Muscle of leg (tissue), 16 donors: ENCODE measurements at places on chromosomes 2 and 18. TPM values are rescaled to one million over a fixed set of nuclear protein-coding genes. Genes with fewer than 3 reads are reported as not detected.
A peak's percentile ranks its signal among the peaks of the same experiment; 100 is the strongest.

The LIMS3 gene
- polyA plus RNA-seq: 2.2 TPM

The SPEG gene
- polyA plus RNA-seq: 161 TPM

The ABCB11 gene
- polyA plus RNA-seq: 0.23 TPM

The SPC25 gene
- 13.0 TPM for polyA plus RNA-seq

The TNFAIP6 gene
- 9.9 TPM for polyA plus RNA-seq

- H3K4me1 ChIP-seq: no peaks in the 10 kb centered on the region
- no peaks in the 10 kb centered on the region for H3K27me3 ChIP-seq
- no peak for DNase-seq
These were observed 21.2 kb downstream of the E2F6 start for GRCh38 chr2:11444737-11445136.

- DNase-seq: no peak
- no peak overlapping the region for H3K4me3 ChIP-seq
- no peak overlapping the region for H3K27ac ChIP-seq
- no peaks in the 10 kb centered on the region for H3K36me3 ChIP-seq
- no peaks in the 10 kb centered on the region for H3K4me1 ChIP-seq
These were observed 637.5 kb downstream of the DSC3 start for GRCh38 chr18:30405038-30405437.

GRCh38 chr18:75790796-75791195 is 363.3 kb upstream of the SMIM21 start:
- no peaks in the 10 kb centered on the region for H3K36me3 ChIP-seq
- no peaks in the 10 kb centered on the region for H3K27me3 ChIP-seq
- H3K27ac ChIP-seq: no peak overlapping the region
- no peak overlapping the region for H3K4me3 ChIP-seq
- DNase-seq: peak; percentile 83
- H3K4me1 ChIP-seq: no peaks in the 10 kb centered on the region

DNA sequence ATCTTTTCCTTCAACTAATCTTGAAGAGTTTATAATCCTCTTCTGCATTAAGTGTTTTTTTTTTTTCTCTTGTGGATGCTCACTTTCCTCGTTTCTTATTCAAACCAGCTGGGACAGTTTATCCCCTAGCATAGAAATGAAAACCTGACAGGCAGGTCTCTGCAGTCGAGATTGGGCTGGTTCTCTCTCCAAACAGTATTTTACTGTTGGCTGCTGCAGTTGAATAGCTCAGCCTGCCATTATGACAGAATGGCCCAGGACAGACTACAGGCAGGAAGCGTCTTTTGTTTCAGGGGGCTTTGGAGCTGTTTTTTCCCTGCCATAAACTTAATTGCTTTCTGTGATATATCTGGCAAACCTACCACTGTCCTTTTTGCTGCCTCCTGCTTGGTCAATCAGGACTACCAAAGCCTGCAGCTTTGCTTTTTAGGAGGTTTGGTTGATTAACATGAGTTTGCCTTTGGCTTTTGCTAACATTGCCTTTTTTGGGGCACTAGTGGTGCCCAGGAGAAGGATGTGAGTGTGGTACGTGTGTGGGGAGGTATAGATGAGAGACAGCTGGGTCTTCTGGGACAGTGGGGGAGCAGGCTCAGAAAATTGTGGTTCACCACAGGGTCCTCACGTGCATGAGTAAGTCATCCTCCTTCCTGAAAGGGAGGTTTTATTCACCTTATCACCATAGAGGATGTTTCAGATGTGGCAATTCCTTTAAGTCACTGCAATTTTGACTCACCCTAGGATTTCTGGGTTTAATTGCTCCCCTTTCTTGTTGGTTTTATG is 128.7 kb downstream of the LYPD6B start:
- H3K4me1 ChIP-seq: no peaks in the 10 kb centered on the region
- no peak overlapping the region for H3K4me3 ChIP-seq
- DNase-seq: no peak

DNA sequence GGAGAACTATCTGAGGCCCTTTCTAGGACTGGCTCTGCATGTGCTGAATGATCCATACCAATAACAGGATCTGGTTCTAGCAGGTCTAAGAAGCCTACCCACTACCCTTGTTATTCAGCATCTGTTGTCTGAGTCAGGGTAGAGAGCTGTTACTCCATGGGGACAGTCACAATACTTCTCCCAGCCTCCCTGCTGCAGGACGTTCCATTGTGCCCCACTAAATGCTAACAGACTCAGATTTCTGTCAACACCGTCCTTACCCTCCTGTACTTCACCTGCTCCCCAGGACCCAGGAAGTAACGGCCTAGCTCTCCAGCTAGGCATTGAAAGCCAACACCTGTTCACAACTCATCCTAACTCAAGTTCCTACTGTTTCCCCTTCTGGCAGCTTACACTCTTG is 719.7 kb upstream of the ID2 start:
- H3K27ac ChIP-seq: no peak overlapping the region
- DNase-seq: no peak
- H3K4me3 ChIP-seq: no peak overlapping the region
- H3K36me3 ChIP-seq: no peaks in the 10 kb centered on the region
- no peaks in the 10 kb centered on the region for H3K4me1 ChIP-seq
- peaks cover 6% of the 10 kb centered on the region for H3K27me3 ChIP-seq

DNA sequence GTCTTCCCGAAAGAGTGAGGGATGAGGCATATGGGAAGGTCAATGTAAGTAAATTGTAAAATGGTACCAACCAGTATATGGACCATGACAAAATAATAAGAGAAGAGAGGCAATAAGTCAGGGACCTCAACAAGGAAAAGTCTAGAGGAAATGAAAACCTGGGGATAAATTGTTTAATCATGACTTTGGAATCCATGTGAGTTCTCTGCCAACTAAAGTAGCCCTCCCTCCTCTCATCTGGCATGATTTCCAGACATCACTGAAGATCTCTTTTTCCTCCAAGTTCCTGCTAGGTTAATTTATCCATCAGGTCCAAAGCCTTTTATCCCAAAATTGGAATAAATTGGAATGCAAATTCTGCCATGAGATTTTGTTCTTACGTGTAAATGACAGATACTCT is 417.9 kb downstream of the NRXN1 start:
- H3K4me3 ChIP-seq: no peak overlapping the region
- H3K36me3 ChIP-seq: no peaks in the 10 kb centered on the region
- no peaks in the 10 kb centered on the region for H3K27me3 ChIP-seq
- peaks cover 3% of the 10 kb centered on the region for H3K4me1 ChIP-seq

- H3K27ac ChIP-seq: no peak overlapping the region
- no peak overlapping the region for H3K4me3 ChIP-seq
- H3K36me3 ChIP-seq: no peaks in the 10 kb centered on the region
- H3K27me3 ChIP-seq: no peaks in the 10 kb centered on the region
- DNase-seq: peak; percentile 32
- H3K4me1 ChIP-seq: no peaks in the 10 kb centered on the region
These were observed 2.9 kb upstream of the CASP10 start for GRCh38 chr2:201180010-201180409.

- H3K36me3 ChIP-seq: no peaks in the 10 kb centered on the region
- DNase-seq: no peak
- no peaks in the 10 kb centered on the region for H3K27me3 ChIP-seq
- peaks cover 32% of the 10 kb centered on the region for H3K4me1 ChIP-seq
- no peak overlapping the region for H3K27ac ChIP-seq
These were observed 7.6 kb downstream of the NEU4 start for GRCh38 chr2:241816431-241817121.

- peak overlapping the region; percentile 62 for H3K4me3 ChIP-seq
- H3K36me3 ChIP-seq: peaks cover 6% of the 10 kb centered on the region
- DNase-seq: peak; percentile 50
- peak overlapping the region; percentile 85 for H3K27ac ChIP-seq
- H3K4me1 ChIP-seq: peaks cover 28% of the 10 kb centered on the region
These were observed 1.5 kb downstream of the CAB39 start for GRCh38 chr2:230714136-230714480.

- H3K36me3 ChIP-seq: no peaks in the 10 kb centered on the region
- peaks cover 3% of the 10 kb centered on the region for H3K4me1 ChIP-seq
- H3K27me3 ChIP-seq: no peaks in the 10 kb centered on the region
- no peak overlapping the region for H3K4me3 ChIP-seq
- peak; percentile 54 for DNase-seq
- H3K27ac ChIP-seq: no peak overlapping the region
These were observed 653.7 kb downstream of the DCDC2C start for GRCh38 chr2:4357121-4357520.

GRCh38 chr2:102315921-102316320 is 4.6 kb downstream of the IL1RL1 start:
- no peak overlapping the region for H3K27ac ChIP-seq
- no peak for DNase-seq
- H3K27me3 ChIP-seq: no peaks in the 10 kb centered on the region
- no peaks in the 10 kb centered on the region for H3K4me1 ChIP-seq

DNA sequence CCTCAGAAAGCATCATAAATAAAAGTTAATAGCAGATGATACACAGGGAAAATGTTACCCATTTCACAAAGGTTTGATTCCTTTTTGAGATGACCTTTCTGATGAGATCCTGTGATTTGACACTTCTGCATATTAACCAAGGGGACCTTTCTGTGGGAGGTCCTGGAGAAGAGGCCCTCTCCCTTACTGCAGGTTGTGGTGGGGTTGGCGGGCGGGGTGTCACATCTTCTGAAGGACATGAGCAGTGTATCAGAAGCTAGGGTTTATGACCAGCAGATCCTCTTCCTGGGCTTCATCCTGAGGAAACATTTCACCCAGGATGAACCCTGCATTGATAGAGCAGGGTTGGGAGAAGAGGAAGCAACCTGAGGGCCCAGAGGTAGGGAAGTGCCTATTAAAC is 37.2 kb upstream of the SCLY start:
- no peaks in the 10 kb centered on the region for H3K27me3 ChIP-seq
- no peak overlapping the region for H3K4me3 ChIP-seq
- H3K36me3 ChIP-seq: peaks cover 5% of the 10 kb centered on the region
- DNase-seq: no peak

GRCh38 chr2:85794491-85795121 is 40.8 kb downstream of the ATOH8 start:
- H3K4me1 ChIP-seq: peaks cover 63% of the 10 kb centered on the region
- peak; percentile 87 for DNase-seq
- H3K36me3 ChIP-seq: no peaks in the 10 kb centered on the region
- peaks cover 11% of the 10 kb centered on the region for H3K27me3 ChIP-seq
- no peak overlapping the region for H3K4me3 ChIP-seq
- H3K27ac ChIP-seq: peak overlapping the region; percentile 76

DNA sequence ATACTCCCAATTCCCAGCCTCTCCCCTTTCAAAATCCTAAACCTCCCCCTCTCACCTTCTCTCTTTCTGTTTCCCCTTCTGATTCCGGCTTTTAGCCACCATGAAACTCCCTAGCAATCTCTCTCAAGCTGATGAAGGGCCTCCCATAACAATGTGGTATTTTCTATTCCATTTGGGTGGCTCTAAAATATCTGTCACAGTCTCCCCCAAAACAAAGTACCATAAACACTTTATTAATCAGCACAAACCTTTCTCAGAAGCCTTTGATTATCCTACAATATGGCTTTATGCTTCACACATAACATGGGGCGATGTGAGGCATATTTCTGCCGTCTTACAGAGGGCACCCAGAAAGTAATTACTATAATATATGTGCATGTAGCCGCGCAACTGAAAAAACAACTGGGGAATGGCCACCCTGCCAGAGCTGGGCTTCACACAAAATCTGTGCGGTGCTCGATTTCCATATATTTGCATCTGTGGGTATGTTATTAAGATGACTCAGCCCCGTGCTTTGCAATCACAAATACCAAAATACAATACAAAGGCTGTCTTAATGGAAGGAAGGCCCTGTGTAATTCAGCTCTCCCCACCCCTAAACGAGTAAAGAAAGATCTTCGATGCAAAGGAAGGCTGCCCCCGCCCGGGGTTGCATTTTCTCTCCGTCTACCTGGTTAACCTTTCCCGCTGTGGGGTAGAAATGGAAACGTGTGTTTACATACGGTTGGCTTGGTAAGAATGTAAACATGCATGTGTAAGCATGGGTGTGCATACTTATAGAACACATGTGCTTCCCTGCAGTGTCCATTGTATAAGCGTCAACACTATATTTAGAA is 81.4 kb downstream of the CELF4 start:
- H3K36me3 ChIP-seq: no peaks in the 10 kb centered on the region
- H3K27me3 ChIP-seq: peaks cover 58% of the 10 kb centered on the region

DNA sequence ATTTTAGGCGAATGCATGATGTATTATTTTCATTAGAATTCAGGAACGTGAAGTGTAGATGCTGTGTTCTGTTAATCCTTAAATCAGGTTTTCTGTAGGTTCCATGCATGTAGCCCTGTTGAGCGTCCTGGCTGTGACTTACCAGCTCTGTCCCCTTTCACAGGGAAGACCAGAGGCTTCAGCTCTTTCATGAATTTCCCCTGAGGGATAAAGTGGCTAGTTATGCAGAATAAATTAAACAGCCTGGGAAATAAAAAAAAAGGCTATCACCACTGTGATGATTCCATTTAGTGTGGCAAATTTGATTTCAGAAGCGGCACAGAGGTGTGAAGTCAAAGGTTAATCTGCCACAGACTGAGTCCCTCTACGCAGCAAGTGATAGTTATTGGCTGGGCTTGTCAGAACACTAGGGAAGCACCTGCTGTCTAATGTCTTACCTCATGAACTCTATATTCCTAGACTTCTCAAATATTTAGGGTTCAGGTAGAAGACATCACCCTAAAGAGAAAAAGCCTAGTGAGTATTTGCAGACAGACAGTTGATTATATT is 61.6 kb upstream of the LINC00305 start:
- H3K27me3 ChIP-seq: no peaks in the 10 kb centered on the region
- no peak overlapping the region for H3K4me3 ChIP-seq
- H3K4me1 ChIP-seq: no peaks in the 10 kb centered on the region
- no peak overlapping the region for H3K27ac ChIP-seq
- no peak for DNase-seq
